Lung microvascular endothelial cell (primary cell): ENCODE measurements at places on chromosomes 5 and 9.
A peak's percentile ranks its signal among the peaks of the same experiment; 100 is the strongest.

- no peak for DNase-seq
Measured at GRCh38 chr5:129569295-129569694, 109.2 kb downstream of the ADAMTS19 start.

GRCh38 chr5:7742241-7742656 is 108.7 kb downstream of the CFAP90 start:
- DNase-seq: no peak

- DNase-seq: no peak
Measured at GRCh38 chr5:90598293-90598692, 39.7 kb downstream of the ADGRV1 start.

DNA sequence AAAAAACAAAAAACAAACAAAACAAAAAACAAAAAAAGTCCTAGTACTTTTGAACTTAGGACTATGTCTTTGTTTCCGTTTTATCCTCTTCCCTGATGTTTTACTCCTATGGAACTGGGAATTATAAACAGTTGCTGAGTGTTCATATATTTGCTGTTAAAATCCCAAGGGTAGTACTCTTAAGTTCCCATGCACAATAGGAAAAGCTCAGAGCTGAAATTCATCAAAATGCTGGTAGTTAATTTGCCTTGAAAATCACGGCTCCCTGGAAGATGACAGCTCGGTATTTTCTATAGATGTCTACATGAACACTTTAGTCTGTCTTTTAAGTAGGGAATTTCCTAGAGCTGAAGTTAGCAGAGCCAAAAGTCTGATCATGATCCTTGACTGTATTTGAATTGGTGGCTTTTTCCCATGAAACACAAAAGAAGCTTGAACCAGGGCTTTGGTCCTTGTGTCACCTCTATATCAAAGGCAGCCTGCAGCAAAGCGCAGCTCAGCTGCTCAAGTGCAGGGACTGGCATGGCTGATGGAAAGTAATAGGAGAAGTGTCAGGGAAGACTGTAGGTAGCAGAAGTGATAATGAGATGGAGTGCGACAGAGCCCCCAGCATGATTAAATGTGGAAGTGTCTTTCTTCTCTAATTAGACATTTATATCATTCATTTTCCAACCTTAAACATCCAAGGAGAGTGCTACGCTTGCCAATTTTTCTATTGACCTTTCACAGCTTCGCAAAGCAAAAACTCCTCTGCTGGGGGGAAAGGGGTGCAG is 310.9 kb downstream of the TRIM36 start:
- DNase-seq: no peak

DNA sequence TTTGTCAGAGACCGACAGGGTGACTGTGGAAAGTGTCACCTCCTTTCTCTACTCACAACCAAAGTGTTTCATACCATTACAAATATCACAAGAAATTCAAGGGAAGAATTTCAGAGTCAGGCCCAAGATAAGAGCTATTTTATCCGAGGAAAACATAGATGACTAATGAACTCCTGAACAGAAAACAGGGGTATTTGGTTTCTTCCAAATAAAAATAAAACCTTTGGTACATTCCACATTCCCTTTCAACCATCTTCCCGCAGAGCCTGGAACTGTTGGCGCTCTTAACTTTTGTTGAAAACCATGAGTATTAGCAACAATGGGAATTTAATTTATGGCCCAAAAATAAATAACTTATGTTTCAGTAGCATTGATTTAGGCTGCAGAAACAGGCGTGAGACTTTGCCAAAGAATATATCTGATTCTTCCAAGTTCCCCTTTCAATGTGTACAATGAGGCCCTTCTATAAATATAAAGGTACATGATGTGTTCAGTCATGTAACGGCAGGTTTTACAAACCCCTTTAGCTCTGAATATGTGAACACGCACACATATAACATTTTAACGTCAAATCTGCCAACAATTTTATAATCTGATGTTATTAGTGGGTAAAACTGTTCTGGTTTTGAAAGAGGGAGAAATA is 69.5 kb downstream of the RETREG1 start:
- DNase-seq: no peak

DNA sequence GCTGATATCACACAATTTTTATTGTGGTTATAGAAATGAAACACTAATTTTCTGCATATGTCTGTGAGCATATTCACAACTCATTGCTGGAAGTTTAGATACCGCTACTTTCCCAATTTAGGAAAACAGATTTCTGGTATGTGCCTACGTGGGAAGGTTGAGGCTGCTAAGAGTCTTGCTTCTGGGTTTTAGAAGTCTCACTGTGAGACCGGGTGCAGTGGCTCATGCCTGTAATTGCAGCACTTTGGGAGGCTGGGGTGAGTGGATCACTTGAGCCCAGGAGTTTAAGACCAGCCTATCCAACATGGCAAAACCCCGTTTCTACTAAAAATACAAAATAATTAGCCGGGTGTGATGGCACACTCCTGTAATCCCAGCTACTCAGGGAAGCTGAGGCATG is 39.6 kb downstream of the UBAP1 start:
- DNase-seq: no peak

- DNase-seq: peak; percentile 84
Measured at GRCh38 chr5:160020964-160021363, 12.0 kb downstream of the TTC1 start.

DNA sequence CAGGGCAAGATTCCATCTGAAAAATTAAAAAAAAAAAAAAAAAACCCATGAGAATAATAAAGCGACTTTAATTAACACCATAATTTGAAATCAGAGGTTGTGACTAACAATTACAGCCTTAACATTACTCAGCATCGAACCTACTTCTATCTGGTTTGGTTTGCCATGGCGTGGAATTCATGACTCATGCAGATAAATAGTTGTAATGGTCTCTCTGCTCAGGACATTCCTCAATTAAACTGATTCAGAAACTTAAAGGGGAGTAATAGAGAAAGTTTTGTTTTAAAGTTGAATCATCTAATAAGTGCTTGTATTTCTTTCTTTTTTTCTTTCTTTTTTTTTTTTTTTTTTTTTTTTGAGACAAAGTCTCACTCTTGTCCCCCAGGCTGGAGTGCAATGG is 135.5 kb downstream of the SPATA31D1 start:
- DNase-seq: no peak

DNA sequence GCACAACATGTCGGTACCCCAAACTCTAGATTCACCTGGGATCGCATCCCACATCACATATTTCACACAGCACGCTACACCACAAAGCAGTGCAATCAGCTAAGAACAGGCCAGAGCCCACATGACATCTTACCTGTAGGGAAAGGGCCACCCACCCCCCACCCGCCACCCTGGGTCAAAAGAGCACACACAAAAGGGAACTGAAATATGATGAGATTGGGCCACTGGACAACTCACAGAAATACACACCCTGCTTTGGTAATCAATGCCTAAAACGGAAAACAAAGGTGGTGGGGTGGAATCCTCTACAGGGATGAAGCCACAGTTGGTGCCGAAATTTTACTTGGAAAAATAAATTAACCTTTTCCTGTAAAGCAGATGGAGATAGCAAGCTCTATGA is 13.1 kb downstream of the RETREG1 start:
- DNase-seq: no peak

GRCh38 chr9:72396247-72397091 is 31.5 kb upstream of the ZFAND5 start:
- peak; percentile 58 for DNase-seq

DNA sequence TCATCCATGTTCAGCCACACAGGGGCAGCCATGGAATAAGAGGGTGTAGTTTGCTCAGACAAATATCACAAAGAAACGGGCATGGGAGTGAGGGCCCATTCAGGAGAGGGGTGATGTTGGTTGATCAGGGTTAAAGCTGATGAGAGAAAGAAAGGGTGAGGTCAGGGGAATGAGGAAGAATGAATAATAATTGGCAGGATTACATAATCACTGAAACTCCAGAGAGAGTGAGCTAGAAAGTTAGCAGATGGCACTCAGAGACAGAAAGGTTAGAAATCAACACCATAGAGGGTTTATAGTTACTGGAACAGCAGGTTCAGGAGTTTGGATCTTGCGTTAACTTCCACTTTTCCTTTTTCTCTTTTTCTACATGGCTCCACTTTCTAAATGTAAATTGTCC is 113.9 kb downstream of the TAF11L14 start:
- DNase-seq: no peak

GRCh38 chr5:166581826-166582225 is 1709.6 kb upstream of the WWC1 start:
- no peak for DNase-seq

DNA sequence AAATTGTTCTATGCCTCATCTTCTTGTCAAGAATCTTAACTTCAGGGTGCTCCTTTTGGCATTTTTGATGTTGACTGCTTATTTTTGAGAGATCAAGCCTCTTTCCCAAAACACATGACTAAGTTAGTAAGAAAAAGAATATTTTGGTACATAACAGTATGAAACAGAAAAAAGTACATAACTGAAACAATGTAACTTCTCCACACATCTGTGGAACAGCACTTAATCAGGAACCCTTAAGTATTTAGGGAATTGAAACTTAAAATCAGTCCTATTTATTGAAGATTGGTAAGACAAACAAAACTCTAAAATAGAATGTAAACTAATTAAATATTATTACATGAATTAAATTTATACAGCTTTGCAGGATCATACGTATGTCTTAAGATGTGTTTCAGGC is 103.4 kb downstream of the MELK start:
- DNase-seq: no peak

- no peak for DNase-seq
Measured at GRCh38 chr5:130966990-130967525, 198.0 kb downstream of the HINT1 start.

DNA sequence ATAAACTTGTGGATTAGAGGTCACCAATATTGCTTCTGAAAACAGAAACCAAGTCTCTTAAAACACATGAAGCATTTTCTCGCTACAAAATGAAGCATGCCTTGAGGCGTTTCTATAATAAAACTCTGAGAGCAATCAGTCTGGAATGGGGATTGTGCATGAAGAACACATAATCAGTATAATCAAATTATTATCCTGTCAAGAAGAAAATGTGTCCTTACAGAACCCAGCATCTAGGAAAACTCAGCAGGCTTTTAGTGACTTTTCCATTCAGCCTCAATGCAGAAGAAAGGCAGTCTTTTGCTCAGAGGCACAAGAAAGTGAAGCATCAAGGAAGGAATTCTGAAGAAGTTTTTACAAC is 121.9 kb downstream of the CDH18 start:
- no peak for DNase-seq

- DNase-seq: no peak
Measured at GRCh38 chr5:41716382-41716781, 153.8 kb downstream of the OXCT1 start.

DNA sequence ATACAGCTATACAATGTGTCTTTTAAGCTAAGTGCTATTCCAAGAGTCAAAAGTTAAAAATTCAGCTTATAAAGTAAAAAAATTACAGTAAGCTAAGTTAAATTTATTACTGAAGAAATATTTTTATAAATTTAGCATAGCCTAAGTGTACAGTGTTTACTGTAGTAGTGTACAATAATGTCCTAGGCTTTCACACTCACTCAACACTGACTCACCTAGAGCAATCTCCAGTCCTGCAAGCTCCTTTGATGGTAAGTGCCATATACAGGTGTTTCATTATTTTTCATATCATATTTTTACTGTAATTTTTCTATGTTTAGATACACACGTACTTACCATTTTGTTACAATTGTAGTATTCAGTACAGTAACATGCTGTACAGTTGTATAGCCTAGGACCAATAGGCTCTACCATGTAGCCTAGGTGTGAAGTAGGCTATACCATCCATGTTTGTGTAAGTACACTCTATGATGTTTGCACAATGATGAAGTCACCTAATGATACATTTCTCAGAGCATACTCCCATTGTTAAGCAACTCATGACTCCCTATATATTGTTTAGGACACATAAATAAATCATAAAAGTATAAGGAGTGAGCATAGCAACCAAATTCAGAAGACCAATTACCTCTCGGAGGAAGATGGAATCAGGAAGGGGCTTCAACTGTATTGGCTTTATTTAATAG is 165.1 kb upstream of the SLC30A5 start:
- no peak for DNase-seq

GRCh38 chr5:143592648-143593047 is 189.2 kb upstream of the NR3C1 start:
- peak; percentile 37 for DNase-seq

GRCh38 chr5:73300337-73301207 is 127.6 kb downstream of the TMEM174 start:
- DNase-seq: no peak

DNA sequence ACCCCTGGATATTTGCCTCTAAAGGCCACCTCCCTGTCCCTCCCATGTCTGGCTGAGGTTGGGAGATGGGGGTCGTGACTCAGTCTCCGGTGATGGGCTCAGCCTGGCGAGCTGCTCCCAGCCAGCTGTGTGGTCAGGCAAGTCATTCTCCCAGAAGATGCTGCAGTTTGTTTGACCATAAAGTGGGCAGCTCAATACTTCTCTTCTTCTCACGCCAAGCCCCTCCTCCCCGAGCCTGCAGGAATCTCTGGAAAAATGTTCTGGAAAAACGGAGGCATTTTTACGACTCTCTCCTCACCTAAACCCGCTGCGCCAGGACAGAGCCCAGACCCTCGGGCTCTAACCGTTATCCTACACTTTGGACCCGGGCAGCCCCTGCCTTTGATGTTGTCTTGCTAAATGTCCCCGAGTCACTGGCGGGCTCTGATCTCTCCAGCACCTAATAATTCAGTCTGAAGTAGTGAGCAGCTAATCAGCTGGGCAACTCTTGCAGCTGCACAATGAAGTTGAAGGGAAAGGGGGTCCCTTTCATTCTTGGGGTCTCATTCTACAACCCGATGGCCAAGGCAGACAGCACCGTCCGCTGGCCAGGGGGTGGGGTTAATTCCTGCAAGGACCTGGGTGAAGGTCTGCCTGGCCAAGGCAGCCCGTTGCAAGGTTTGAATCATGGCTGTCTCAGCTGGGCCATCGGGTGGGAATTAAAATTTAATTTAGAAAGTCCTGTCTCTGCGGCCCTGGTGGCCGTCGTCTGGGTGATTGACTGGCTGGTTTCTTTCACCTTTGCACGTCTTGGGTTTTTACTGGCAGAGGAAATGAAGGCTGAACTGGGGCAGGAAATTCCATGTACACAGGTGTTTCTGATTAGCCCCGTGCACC is 12.3 kb downstream of the DCANP1 start:
- no peak for DNase-seq

- DNase-seq: no peak
Measured at GRCh38 chr9:101172616-101173015, 144.1 kb downstream of the PLPPR1 start.
